CD4-positive, alpha-beta T cell (primary cell): ENCODE measurements at places on chromosomes 1 and 21.

GRCh38 chr1:1120866-1121591 is 5.1 kb upstream of the C1orf159 start:
- peaks cover 2% of the 10 kb centered on the region for H3K27me3 ChIP-seq
- no peak for DNase-seq
- peaks cover 27% of the 10 kb centered on the region for H3K4me1 ChIP-seq
- no peaks in the 10 kb centered on the region for H3K36me3 ChIP-seq
- no peak overlapping the region for H3K4me3 ChIP-seq

DNA sequence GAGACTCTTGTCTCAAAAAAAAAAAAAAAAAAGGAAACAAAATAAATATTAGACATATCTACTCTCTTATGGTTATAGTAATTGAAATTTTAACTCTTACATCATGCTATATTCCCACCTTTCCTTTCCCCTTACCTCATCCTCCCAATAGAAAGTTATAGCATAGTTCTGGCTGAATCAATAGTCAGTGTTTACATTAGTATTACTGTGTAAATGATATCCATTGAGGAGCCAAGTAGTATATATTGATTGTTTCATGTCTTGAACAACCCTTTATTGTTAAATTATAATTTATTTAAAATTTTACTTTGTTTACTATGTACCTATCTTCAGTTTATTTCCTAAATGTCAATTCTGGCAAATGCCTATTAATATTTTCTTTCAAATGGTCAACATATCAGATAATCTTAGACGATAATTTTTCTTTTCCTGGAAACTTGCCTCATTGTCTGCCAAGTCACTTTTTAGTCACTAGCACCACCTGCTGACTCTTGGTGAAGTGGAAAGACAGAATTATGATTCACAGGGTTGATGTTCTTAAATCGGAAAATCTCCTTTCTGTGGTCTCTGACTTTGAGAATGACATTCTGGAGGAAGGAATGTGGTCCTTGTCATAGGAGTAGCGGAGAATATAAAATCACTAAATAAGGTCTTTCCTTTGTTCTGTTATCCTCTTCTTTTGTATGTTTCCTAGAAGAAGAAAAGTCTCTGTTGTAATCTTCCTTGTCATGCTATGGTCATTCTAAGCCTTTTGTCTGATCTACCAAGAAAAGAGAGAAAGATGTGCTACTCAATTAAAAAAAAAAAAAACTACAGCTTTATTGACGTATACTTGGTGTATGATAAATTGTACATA is 8.6 kb downstream of the HJV start:
- H3K4me1 ChIP-seq = peaks cover under 1% of the 10 kb centered on the region
- no peaks in the 10 kb centered on the region for H3K36me3 ChIP-seq
- no peak for DNase-seq
- H3K27ac ChIP-seq = no peak overlapping the region
- no peak overlapping the region for H3K4me3 ChIP-seq
- no peaks in the 10 kb centered on the region for H3K27me3 ChIP-seq

DNA sequence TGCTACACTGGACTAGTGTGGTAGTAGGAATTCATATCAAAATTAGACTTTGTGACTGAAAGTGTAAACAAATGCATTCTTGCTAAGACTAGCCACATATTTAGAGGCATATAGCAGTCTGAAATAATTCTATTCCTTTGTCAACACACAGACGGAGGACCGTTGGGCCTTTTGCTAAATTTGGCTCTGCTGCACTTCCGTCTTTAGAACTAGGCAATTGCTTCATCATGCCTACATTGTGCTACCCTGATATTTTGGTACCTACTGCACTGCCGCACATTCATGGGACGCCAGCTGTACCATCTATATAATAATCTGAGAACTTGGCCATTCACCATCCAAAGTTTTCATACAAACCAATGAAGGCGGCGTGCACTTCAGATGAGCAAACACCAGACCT is 346.8 kb downstream of the KIF26B start:
- no peak for DNase-seq
- H3K27me3 ChIP-seq = no peaks in the 10 kb centered on the region
- H3K4me3 ChIP-seq = no peak overlapping the region
- H3K36me3 ChIP-seq = no peaks in the 10 kb centered on the region
- H3K4me1 ChIP-seq = no peaks in the 10 kb centered on the region
- H3K27ac ChIP-seq = no peak overlapping the region

DNA sequence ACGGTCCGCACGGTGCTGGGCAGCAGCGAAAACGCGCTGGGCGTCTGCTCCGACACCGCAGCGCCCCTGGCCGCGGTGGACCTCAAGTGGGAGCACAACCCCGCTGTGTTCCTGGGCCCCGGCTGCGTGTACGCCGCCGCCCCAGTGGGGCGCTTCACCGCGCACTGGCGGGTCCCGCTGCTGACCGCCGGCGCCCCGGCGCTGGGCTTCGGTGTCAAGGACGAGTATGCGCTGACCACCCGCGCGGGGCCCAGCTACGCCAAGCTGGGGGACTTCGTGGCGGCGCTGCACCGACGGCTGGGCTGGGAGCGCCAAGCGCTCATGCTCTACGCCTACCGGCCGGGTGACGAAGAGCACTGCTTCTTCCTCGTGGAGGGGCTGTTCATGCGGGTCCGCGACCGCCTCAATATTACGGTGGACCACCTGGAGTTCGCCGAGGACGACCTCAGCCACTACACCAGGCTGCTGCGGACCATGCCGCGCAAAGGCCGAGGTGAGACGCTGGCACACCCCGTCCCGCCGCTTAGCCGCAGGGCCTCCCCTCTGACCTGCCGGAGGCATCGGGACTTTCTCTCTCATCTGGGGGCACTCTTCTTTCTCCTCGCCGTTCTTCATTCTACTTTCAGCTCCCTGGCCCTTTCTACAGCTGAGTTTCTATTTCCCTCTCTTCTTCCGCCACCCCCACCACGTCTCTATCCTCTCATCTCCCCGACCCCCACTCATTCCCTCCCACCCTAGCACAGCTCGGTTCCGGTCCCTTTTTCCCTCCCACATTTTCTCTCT is 1.0 kb downstream of the NPR1 start:
- no peak for DNase-seq
- H3K27me3 ChIP-seq = peaks cover 35% of the 10 kb centered on the region
- peaks cover 25% of the 10 kb centered on the region for H3K4me1 ChIP-seq
- no peaks in the 10 kb centered on the region for H3K36me3 ChIP-seq

DNA sequence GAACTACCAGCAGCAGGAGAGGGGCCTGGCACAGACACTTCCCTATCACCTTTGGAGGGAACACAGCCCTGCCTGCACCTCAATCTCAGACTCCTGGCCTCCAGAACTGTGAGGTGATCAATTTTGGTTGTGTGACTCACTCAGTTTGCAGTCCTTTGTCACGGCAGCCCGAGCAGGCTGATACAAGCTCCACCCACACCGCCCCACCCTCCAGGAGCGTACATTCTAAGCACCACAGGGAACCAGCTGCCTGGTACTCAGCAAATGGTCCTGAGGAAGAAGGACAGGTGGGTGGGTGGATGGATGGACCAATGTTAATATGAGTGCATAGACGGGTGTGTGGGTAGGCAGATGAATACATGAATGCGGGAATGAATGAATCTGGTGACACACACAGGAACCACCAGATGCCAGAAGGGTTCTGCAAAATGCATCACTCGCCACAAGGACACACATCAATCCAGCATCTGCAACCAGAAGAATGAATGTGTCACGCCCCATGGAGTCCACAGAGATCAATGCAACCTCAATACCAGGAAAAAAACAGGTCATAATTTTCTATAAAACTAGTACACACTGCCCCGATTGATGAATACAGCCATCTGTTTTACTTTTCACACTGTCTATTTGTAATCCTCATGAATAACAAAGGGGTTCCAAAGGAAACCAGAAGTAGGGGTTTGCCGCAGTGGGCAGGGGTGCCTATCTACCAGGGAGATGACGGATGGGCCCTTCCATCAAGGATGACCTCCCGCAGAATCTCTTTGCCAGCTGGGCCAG is 284.5 kb downstream of the NPHP4 start:
- no peak for DNase-seq
- H3K27me3 ChIP-seq = no peaks in the 10 kb centered on the region
- H3K36me3 ChIP-seq = no peaks in the 10 kb centered on the region

DNA sequence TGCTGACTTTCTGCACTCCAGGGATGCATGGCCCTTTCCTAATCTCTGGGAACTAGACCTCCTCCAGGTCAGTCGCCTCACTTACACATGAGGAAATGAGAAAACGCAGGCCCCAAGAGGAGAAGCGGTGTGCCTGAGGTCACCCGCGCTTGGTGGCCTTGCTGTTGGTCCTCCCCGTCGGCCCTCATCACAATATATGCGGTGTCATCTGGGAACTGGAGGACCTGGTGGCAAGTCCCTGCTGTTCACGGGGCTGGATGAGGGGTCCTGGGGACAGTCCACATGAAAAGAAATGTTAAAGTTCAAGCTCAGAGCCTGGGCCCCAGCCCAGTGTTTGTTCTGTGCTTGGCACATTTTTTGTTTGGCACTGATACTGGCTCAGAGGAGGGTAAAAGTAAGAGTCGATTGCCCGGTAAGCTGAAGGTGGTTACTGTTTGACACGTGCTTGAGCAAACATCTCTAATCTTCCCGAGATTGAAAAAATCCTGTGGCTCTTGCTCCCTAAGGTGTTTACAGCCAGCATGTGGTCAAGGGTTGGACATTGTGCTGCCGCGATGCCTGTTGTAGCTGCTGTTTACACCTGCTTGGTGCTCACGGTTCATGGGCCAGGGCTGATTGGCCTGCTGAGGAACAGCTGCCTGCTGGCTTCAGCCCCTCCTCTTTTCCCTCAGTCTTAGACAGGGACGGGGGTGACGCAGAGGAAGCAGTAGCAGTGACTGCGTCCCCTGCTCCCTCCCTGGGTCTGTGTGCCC is 5.2 kb downstream of the COQ8A start:
- H3K4me3 ChIP-seq = no peak overlapping the region
- no peak for DNase-seq
- H3K4me1 ChIP-seq = peaks cover 35% of the 10 kb centered on the region
- no peaks in the 10 kb centered on the region for H3K27me3 ChIP-seq

GRCh38 chr1:61757950-61758349 is 15.7 kb downstream of the PATJ start:
- no peak overlapping the region for H3K4me3 ChIP-seq
- no peaks in the 10 kb centered on the region for H3K4me1 ChIP-seq
- no peak overlapping the region for H3K27ac ChIP-seq
- H3K27me3 ChIP-seq = no peaks in the 10 kb centered on the region
- DNase-seq = no peak
- no peaks in the 10 kb centered on the region for H3K36me3 ChIP-seq

DNA sequence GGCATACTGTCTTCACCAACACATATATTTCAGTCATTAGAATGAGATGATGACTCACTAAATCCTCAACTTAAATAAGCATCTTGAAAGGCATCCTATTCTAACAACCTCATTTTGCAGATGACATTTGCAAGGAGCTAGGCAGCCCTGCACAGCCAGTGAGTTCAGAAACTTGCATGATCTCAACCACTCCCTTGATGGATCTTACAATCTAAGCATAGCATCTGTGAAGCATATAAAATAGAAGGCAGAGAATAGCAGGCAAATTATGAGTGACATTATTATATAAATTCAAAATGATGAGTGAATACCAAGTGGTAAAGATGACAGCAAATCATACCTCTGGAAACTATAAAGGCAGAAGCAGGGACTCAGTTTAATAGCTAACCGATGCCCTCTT is 31.6 kb downstream of the KRTAP20-3 start:
- H3K36me3 ChIP-seq = no peaks in the 10 kb centered on the region
- no peak overlapping the region for H3K4me3 ChIP-seq
- no peak for DNase-seq
- H3K4me1 ChIP-seq = no peaks in the 10 kb centered on the region
- H3K27ac ChIP-seq = no peak overlapping the region

GRCh38 chr1:238152119-238152518 is 261.4 kb upstream of the ZP4 start:
- no peak overlapping the region for H3K4me3 ChIP-seq
- no peak for DNase-seq
- no peaks in the 10 kb centered on the region for H3K27me3 ChIP-seq

GRCh38 chr21:35057428-35057827 is 8.3 kb upstream of the RUNX1 start:
- no peak for DNase-seq
- H3K36me3 ChIP-seq = no peaks in the 10 kb centered on the region
- H3K27me3 ChIP-seq = no peaks in the 10 kb centered on the region
- H3K27ac ChIP-seq = no peak overlapping the region
- H3K4me3 ChIP-seq = no peak overlapping the region

DNA sequence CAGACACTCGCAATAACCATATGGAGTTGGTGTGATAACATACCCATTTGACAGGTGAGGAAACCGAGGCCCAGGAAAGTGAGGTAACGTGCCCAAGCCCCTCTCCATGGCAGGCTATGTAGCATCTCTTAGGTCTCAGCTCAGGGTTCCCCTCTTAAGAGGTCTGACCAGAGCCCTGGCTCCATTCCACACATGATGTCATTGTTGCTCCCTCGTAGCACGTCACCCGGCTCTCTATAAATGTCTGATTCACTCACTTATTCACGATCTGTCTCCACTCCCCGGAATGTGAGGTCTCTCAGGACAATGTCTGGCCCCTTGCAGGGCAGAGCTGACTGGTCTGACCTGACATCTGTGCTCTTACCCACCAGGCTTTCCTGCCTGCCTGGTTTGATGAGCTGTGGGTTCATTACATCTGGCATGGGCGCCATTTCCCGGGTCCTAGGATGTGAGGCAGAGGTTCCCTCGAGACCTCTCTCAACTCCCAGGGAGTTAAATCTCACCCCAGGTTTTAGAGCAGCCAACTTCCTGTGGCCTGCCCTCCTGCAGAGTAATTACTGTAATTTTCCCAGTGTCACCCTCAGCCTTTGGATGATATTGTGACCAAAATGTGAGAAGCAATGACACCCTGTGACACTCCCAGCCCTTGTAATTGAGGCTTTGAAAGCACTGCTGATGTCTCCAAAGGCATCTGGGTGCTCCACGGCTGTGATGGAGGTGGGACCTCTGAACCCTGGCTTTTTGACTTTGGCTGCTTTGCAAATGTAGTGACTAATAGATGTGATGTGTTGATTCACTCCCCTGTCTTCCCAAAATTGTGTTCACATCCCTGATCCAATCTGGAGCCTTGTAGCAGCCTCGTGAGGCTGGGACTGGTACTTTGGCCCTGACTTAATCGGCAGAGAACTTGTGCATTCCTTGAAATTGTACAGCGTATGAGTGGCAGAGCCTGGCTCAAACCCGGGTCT is 10.6 kb downstream of the ACTL8 start:
- H3K27me3 ChIP-seq = no peaks in the 10 kb centered on the region
- no peak for DNase-seq
- H3K36me3 ChIP-seq = no peaks in the 10 kb centered on the region
- no peaks in the 10 kb centered on the region for H3K4me1 ChIP-seq
- no peak overlapping the region for H3K4me3 ChIP-seq

GRCh38 chr1:30957560-30958222 is 49.1 kb upstream of the SDC3 start:
- peaks cover 74% of the 10 kb centered on the region for H3K36me3 ChIP-seq
- no peaks in the 10 kb centered on the region for H3K4me1 ChIP-seq
- H3K27ac ChIP-seq = no peak overlapping the region
- H3K4me3 ChIP-seq = no peak overlapping the region
- no peaks in the 10 kb centered on the region for H3K27me3 ChIP-seq
